ENCODE measurements at places on chromosomes 4 and X. TPM values are rescaled to one million over a fixed set of nuclear protein-coding genes. Genes with fewer than 3 reads are reported as not detected.

The TAF9B gene
- 46.3 TPM for total RNA-seq

The APLN gene
- total RNA-seq: 2.7 TPM

The CT45A5 gene
- not detected for total RNA-seq

The ADGRG4 gene
- total RNA-seq: not detected

The GAGE12E gene
- total RNA-seq: not detected

The ADH1B gene
- 0.16 TPM for total RNA-seq

DNA sequence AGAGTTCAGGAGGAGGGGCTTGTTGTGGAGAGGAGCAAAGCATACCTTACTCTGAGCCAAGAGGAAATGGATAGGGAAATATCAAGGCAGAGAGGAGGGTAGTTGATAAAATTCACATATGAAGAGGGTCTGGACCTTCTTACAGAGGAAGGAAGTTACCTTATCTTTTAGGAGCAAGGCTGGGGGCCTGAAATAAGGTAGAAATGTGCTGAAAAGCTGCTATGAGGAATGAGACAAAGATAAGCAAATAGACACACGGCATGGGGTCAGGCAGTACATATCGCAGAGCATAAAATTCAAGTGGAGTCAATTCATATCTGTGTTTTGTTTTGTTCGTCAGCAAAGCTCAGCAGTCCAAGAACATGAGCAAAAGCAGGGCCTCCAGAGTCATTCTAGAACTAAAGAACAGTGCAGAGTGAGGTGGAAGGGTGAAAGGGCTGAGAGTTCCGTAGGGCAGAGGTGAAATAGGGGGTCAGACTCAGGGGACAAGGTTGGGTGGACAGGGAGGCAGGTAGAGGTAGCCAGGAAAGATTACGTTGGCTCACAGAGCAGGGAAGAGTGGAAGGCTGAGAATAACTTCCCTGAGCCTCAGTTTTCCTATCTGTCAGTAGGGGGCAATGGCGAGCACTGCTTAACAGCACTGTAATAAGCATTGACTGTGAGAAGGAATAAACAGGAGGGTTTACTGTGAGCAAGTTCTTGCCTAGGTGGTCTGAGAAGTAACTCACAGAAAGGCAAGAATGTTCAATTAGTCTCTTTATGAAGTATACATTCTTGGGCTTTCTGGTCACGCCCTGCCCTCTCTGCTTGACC is 9.2 kb downstream of the VSIG4 start:
- no peak for DNase-seq

- no peak for DNase-seq
Measured at GRCh38 chr4:152083338-152083737, 322.5 kb upstream of the GATB start.

DNA sequence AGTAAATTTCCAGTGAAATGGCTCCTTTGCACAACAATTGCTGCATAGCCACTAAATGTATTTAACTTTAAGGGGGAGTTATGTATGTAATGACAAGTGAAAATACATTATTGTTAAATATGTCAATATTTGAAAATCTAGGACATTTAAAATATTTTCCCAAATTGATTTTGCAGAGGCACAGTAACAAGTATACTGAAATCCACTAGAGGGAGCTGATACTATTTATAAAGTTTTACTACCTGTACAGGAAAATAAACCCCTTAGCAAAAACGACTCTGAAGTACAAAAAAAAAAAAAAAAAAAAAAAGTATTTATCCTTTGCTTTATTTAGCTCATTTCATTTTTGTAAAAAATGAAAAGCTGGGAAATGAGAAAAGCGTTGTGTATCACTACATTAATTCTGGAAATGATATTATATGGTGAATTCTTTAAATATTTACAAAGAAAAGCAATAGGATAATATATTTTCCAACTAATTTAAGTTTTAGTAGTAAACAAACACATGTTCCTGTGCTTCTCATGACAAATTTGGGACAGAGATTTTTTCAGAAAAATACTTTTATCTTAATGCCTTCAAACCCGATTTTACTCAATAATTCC is 727.7 kb downstream of the DMD start:
- no peak for DNase-seq

GRCh38 chrX:69014200-69014599 is 151.1 kb downstream of the PJA1 start:
- DNase-seq: no peak

DNA sequence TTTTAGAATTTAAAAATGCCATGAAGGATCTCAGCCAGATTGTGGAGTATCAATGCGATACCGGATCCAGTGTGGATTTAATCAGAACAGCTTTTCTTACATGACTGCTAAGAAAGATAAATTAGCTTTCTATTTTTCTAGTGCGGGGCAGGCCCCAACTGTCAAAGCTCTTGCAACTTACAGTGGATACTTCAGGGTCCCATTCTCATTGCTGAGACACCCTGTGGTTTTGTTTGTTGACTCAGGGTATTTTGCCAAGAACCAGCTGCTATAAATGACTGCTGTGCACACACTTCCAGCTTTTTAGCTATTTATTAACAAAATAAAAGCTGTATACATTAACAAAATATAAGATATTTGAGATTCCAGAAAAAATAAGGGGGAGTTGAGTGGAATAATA is 166.4 kb downstream of the DCLK2 start:
- no peak for DNase-seq

- DNase-seq: no peak
Measured at GRCh38 chr4:149684516-149684915, 131.1 kb downstream of the IQCM start.

DNA sequence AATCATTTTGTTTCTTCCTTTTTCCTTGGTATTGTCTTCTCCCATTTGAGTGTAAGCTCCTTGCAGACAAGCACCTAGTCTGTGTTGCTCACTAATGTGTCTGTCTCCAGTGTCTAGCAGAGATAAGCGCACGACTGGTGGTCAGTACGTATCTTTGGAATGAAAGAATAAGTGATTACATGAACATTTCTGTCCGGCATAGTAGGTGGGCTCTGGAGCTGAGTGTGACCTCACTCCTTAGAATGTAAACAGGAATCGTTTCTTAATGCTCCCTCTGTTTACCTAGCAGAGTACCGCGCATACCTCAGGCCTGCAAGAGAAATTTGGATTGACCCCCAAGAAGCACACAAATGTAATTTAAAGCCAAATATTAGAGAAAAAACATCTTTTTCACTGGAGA is 235.4 kb downstream of the MAML3 start:
- DNase-seq: no peak
